ENCODE measurements at places on chromosomes 2 and 18.

GRCh38 chr2:157803952-157804351 is 72.2 kb downstream of the ACVR1 start:
- H3K27me3 ChIP-seq: no peaks in the 10 kb centered on the region
- no peak for DNase-seq
- H3K4me3 ChIP-seq: no peak overlapping the region
- no peaks in the 10 kb centered on the region for H3K36me3 ChIP-seq
- no peak overlapping the region for H3K27ac ChIP-seq

GRCh38 chr2:70725505-70725904 is 42.5 kb downstream of the ADD2 start:
- H3K4me1 ChIP-seq: peaks cover 6% of the 10 kb centered on the region
- H3K4me3 ChIP-seq: no peak overlapping the region
- no peaks in the 10 kb centered on the region for H3K36me3 ChIP-seq

DNA sequence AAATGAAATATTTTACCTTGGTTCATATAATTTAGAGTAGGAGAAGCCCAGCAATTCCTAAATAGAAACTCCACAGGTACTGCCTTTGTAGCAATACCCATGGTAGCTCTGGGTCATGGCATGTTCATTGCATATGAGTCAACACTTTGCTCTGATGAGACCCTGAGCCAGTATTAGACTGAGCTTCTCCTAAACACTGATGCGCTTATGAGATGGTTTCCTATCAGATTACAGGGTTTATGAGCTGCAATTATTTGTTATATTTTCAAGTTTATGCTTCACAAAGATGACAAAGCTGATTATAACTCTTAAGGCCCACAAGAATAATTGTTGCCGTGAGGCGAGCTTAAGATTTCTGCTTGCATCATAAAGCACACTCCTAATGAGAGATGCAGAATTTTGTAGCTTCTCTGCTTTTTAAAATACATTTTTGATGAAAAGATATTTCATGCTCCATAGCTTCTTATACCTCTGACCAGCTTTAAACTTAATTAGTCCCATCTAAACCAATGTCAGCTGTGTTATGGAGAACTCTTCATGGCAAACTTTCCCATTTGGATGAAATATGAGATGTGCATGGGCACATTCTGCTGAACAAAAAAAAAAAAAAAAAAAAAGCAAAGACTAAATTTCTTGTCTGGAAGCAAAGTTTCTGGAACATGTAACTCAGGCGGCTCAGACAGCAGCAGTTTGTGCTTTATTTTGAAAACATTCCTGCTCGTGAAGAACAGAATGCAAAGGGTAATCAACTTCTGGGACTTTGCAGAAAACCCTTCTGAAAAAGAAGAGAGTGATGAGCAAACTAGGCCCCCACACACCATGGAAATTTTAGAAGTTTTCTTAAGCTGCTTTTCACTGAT is 162.6 kb downstream of the KCNE4 start:
- no peak overlapping the region for H3K27ac ChIP-seq
- H3K4me1 ChIP-seq: peaks cover 4% of the 10 kb centered on the region
- no peak for DNase-seq
- H3K27me3 ChIP-seq: no peaks in the 10 kb centered on the region
- no peak overlapping the region for H3K4me3 ChIP-seq
- no peaks in the 10 kb centered on the region for H3K36me3 ChIP-seq

DNA sequence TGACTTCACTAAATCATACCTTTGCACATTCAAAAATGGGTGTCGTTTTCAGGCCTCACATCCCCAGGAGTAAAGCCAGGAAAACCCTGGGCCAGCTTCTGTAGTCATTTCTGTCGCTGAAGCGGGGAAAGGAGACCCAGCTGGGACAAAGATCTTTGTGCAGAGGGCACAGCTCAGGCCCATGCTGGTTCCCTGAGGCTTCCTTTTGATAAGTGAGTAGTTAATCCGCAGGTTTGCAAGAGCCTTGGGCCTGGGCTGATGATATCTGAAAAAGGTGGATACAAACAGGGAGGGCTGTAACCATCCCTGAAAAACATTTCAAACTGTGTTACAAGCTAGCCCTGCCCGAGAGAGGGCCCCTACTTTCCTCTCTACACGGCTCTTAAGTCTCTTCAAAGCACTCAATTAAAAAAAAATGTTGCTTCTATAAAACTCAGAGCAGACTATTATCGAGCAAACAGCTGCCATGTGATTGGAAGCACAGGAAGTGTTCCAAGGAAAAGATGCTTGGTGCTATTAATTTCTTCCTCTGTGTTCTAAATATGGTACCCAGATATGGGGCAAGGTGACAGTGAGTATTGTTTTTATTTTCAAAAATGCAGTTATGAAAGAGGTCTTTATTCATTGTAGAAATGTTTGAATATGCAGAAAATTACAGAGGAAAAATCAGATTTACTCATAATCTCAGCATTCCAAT is 117.2 kb downstream of the LNPK start:
- DNase-seq: no peak
- no peaks in the 10 kb centered on the region for H3K36me3 ChIP-seq
- no peak overlapping the region for H3K4me3 ChIP-seq
- no peak overlapping the region for H3K27ac ChIP-seq
- H3K4me1 ChIP-seq: no peaks in the 10 kb centered on the region

DNA sequence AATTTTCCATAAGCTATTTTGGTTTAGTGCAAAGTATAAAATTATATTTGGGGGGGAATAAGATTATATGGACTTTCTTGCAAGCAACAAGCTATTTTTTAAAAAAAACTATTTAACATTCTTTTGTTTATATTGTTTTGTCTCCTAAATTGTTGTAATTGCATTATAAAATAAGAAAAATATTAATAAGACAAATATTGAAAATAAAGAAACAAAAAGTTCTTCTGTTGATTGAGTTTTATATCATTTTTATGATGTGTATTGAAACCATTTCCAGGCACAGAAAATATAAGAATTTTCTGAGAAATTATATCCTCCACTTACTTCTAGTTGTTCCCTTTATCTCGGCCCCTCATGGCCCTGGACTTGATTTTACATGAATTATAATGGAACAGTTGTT is 3.7 kb downstream of the CCL20 start:
- no peaks in the 10 kb centered on the region for H3K27me3 ChIP-seq
- DNase-seq: no peak
- H3K4me3 ChIP-seq: peak overlapping the region; percentile 6
- H3K27ac ChIP-seq: peak overlapping the region; percentile 43

GRCh38 chr18:63284173-63284799 is 35.3 kb downstream of the BCL2 start:
- no peak overlapping the region for H3K4me3 ChIP-seq
- no peak overlapping the region for H3K27ac ChIP-seq
- no peaks in the 10 kb centered on the region for H3K4me1 ChIP-seq
- peaks cover 14% of the 10 kb centered on the region for H3K27me3 ChIP-seq
- DNase-seq: no peak

DNA sequence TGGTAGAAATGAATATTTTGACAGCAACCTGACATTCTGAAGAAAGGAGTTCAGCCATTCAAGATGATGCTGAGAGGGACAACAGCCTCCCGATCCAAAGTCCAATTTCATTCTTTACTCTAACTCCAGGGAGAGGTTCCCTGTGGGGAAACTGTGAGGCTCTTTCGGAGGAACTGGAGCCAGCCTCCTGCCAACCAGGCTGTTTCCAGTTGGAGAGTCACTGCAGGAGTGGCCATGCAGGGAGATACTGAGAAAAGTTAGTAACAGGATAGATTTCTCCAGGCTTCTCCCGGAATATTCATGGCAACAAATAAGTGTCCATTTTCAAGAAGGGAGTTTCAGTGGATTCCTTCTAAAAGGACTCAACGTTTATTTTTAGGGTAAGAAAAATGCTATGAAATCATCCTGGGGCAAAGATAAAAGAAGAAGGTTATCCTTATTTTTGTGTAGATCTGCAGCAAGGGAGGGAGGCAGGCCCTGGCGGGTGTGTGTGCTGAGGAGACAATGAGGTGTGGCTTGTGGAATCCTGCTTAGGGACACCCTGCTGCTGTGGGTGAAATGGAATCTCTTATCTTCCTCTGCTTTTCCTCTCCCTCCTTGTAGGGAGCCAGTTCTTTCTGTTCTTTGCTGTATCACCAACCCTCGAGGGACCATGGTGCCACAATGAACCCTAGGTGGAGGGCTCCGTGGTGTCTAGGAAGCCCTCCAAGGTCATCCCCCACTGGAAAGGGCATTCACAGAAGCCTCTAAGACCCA is 18.1 kb downstream of the KLHL14 start:
- DNase-seq: no peak
- 0 out of 2 replicates have a peak, but pooled peaks cover 8% of the 10 kb centered on the region for H3K27me3 ChIP-seq
- no peaks in the 10 kb centered on the region for H3K36me3 ChIP-seq
- no peak overlapping the region for H3K4me3 ChIP-seq
- no peak overlapping the region for H3K27ac ChIP-seq

DNA sequence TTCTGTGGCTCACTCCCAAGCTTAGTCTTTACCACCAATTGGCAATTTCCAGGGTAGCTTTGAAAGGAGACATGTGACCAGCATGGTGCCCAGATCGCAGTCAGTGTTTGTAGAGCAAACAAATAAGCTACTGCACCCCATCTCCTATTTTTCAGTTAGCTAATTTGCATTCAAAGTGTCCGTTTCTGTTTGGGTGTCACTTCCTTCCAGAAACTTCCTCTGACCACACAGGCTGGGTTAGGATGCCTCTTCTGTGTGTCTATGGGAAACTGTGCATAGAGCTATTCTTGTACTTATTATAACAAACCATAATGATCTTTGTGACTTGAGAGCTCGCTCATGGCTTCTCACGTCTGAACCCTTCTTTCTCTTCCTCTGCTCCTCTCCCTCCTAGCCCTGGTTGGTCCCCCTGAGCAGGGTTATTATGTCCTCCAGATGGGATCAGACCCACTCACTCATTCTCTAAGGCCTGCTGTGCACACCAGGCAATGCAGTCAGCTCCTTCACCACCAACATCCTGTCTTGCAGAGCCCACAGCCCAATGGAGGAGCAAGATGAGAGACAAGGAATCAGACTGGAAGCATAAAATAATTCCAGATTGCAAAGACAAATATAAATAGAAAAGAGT is 101.2 kb upstream of the ALK start:
- H3K36me3 ChIP-seq: no peaks in the 10 kb centered on the region
- H3K27ac ChIP-seq: no peak overlapping the region
- no peaks in the 10 kb centered on the region for H3K4me1 ChIP-seq
- peaks cover 42% of the 10 kb centered on the region for H3K27me3 ChIP-seq

- H3K36me3 ChIP-seq: no peaks in the 10 kb centered on the region
- no peak for DNase-seq
- H3K27ac ChIP-seq: no peak overlapping the region
- peaks cover 48% of the 10 kb centered on the region for H3K4me1 ChIP-seq
- no peak overlapping the region for H3K4me3 ChIP-seq
Observed at GRCh38 chr2:65390134-65390533, 42.3 kb downstream of the SPRED2 start.

- H3K4me3 ChIP-seq: no peak overlapping the region
- no peak overlapping the region for H3K27ac ChIP-seq
- H3K27me3 ChIP-seq: no peaks in the 10 kb centered on the region
Observed at GRCh38 chr2:190178066-190178722, 115.7 kb upstream of the MSTN start.

- H3K27me3 ChIP-seq: no peaks in the 10 kb centered on the region
- H3K36me3 ChIP-seq: no peaks in the 10 kb centered on the region
- DNase-seq: no peak
- no peak overlapping the region for H3K27ac ChIP-seq
- no peaks in the 10 kb centered on the region for H3K4me1 ChIP-seq
Observed at GRCh38 chr18:41244591-41245037, 710.4 kb upstream of the PIK3C3 start.

DNA sequence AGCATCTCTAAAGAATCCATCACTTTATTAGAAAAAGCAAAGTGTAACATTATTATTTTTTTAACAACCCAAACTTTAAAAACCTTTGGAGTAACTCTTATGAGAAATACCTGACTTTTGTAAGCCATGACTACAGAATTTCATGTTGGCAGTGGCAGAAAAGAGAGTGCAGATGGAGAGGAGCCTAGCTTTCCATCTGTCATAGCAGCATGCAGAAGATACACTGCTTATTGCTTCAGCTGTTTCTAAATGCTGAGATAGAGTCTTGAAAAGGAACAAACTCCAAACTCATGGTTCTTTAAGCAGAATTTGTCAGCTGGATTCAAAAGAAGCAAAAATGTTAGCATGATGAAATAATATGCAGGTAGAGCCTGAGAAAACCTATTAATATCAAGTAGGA is 1130.3 kb downstream of the DPP10 start:
- DNase-seq: no peak
- no peaks in the 10 kb centered on the region for H3K27me3 ChIP-seq
- H3K4me1 ChIP-seq: no peaks in the 10 kb centered on the region
- H3K36me3 ChIP-seq: no peaks in the 10 kb centered on the region
- no peak overlapping the region for H3K27ac ChIP-seq

GRCh38 chr2:63981702-63982103 is 37.5 kb downstream of the VPS54 start:
- no peak overlapping the region for H3K27ac ChIP-seq
- H3K27me3 ChIP-seq: no peaks in the 10 kb centered on the region
- no peak for DNase-seq
- no peaks in the 10 kb centered on the region for H3K4me1 ChIP-seq

GRCh38 chr18:35345460-35345921 is 1.3 kb upstream of the ZNF24 start:
- H3K4me1 ChIP-seq: peaks cover 11% of the 10 kb centered on the region
- H3K4me3 ChIP-seq: no peak overlapping the region
- no peaks in the 10 kb centered on the region for H3K27me3 ChIP-seq
- no peak for DNase-seq
- H3K36me3 ChIP-seq: peaks cover 3% of the 10 kb centered on the region

DNA sequence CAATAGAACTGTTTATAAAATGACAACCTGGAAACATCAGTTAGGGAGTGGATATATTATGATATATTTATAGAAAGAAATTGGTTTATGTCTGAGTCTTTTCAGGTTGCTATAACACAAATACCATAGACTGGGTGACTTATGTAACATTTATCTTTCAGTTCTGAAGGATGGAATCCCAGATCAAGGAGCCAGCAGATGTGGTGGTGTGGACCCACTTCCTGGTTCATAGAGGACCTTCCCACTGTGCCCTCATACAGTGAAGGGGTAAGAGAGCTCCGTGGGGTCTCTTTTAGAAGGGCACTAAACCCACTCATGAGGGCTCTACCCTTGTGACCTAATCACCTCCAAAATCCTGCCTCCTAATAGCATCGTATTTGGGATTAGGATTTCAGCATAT is 86.7 kb downstream of the BCL2 start:
- no peak for DNase-seq
- H3K36me3 ChIP-seq: no peaks in the 10 kb centered on the region
- H3K27me3 ChIP-seq: no peaks in the 10 kb centered on the region
- H3K27ac ChIP-seq: no peak overlapping the region

GRCh38 chr2:120767486-120768005 is 31.9 kb downstream of the GLI2 start:
- DNase-seq: no peak
- no peaks in the 10 kb centered on the region for H3K27me3 ChIP-seq
- H3K4me3 ChIP-seq: no peak overlapping the region
- no peak overlapping the region for H3K27ac ChIP-seq
- H3K4me1 ChIP-seq: peaks cover 23% of the 10 kb centered on the region

- no peak for DNase-seq
- no peaks in the 10 kb centered on the region for H3K36me3 ChIP-seq
- no peak overlapping the region for H3K27ac ChIP-seq
- no peaks in the 10 kb centered on the region for H3K27me3 ChIP-seq
- no peak overlapping the region for H3K4me3 ChIP-seq
- H3K4me1 ChIP-seq: no peaks in the 10 kb centered on the region
Observed at GRCh38 chr2:170322140-170322766, 144.3 kb downstream of the MYO3B start.

Measured in HCT116 (cell line).